ENCODE measurements at places on chromosomes 2 and 18. TPM values are rescaled to one million over a fixed set of nuclear protein-coding genes. Genes with fewer than 3 reads are reported as not detected.

Gene C2orf80
- total RNA-seq, result not detected

Gene RAD51AP2
- total RNA-seq, result not detected

Gene ALLC
- total RNA-seq, result not detected

Gene TSHZ1
- total RNA-seq, result 5.6 TPM

Gene IL1F10
- total RNA-seq, result not detected

DNA sequence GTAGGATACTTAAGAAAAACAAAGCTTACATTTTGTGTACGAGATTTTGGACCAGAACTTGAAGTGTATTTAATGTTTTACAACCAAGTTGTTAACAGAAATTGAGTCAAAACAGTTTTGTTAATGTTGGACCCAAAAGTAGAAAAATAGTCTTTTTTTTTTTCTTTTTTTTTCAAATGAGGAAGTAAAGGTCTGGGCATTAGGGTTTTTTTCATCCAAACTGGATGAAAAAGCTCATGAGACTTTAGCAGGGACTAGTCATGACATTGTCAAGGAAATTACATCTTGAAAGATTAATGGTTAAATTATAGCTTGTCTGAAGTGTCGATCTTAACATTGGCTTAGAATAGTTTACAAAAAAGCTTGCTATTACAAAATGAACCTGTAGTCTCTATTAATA lies 32.3 kb downstream of the CCNT2 start:
- DNase-seq, result no peak

DNA sequence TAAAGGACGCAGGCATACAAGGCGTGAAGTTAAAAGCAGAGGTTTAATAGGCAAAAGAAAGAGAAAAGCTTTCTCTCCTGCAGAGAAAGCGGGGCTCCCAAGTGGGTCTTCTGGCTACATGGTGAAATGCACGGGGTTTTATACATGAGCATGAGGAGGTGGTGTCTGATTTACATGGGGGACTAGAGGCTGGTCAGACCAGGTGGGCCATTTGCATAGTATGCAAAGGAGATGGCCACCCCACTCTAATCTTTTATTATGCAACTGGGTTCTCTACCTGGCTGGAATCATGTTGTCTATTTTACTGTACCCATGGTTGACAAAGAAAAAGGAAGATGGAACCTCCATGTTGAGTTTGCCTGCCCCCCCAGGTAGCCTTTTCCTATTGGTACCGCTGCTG lies 356.2 kb downstream of the KCNJ3 start:
- no peak for DNase-seq

DNA sequence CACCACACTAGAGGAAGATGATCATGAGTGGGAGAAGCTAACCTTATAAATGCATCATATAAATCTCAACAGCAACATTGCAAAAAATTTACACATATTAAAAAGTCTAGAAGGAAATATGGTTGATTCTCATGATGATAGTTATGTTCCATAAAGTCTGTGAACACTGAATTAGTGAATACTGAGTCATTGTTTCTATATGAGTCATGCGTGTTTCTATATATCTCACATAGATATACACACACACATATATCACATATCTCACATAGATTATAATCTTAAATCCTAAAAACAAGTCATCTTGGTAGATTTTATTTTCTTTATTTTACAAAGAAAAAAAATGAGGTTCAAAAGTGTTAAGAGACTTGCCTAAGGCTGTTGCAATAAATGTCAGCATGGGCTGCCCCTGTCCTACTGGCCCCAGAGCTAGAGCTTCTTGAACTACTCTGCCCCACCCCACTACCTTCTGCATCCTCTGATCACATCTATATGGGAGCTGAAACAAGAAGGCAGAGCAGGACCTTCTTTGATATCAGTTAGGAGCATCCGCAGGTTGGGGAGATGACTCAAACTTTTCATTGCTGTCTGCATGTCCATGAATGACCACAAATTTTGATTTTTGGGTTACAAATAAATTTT lies 81.8 kb upstream of the ADAM23 start:
- DNase-seq, result peak; percentile 82

DNA sequence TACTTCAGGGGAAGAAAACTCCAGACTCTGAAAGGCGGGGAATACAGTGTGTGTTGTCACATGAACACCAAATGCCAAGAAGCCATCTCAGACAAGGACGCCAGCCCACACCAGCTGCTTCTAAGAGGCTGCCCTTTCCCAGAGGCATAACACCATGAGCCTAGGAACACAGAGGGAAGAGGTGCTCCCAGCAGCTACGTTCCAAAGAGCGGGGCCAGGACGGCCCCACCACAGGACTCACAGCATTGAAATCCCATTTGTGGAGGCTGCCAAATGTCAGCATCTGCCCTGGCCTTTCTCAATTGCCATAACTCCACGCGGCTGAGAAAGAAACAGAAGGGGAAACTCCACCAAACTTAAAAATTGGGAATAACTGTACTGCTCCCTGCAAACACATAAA lies 20.1 kb upstream of the ID2 start:
- no peak for DNase-seq

- peak; percentile 54 for DNase-seq
Observed at GRCh38 chr18:24530630-24531111, 70.2 kb downstream of the HRH4 start.

GRCh38 chr2:156518138-156518537 lies 82.0 kb downstream of the GPD2 start:
- no peak for DNase-seq

- no peak for DNase-seq
Observed at GRCh38 chr2:114389021-114389420, 53.4 kb upstream of the DPP10 start.

DNA sequence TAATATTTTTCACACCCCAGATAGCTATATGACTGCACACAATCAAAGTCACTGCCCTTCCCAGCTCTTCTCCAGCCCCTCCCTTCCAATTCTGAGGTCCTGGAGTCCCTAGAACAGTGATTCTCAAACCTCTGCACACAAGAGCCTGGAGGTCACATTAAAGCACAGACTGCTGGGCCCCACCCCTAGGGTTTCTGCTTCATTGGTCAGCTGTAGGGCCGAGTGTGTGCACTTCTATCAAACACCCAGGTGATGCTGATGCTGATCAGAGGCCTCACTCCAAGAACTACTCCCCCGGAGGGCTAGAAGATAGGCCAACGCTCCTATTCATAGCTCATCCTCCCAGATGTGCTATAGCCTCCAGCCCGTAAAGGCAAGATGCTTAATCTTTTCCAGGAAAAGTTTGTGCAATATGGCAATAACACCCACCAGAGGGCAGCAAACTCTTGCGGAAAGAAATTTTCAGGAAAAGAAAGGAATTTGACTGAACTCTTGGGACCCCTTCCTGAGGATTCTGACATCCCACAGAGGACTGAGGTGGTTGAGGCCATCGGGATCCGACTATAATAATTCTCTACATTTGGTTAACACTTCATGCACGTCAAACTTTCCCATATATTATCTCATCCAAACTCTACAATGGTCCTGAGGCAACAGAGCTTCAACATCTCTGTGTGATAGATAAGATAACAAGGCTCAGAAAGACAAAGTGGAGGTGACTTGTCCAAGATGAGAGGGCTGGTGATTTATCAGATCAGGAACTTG lies 194.2 kb upstream of the PKDCC start:
- peak; percentile 82 for DNase-seq

GRCh38 chr2:196528486-196529223 lies 110.9 kb upstream of the CCDC150 start:
- DNase-seq, result no peak

DNA sequence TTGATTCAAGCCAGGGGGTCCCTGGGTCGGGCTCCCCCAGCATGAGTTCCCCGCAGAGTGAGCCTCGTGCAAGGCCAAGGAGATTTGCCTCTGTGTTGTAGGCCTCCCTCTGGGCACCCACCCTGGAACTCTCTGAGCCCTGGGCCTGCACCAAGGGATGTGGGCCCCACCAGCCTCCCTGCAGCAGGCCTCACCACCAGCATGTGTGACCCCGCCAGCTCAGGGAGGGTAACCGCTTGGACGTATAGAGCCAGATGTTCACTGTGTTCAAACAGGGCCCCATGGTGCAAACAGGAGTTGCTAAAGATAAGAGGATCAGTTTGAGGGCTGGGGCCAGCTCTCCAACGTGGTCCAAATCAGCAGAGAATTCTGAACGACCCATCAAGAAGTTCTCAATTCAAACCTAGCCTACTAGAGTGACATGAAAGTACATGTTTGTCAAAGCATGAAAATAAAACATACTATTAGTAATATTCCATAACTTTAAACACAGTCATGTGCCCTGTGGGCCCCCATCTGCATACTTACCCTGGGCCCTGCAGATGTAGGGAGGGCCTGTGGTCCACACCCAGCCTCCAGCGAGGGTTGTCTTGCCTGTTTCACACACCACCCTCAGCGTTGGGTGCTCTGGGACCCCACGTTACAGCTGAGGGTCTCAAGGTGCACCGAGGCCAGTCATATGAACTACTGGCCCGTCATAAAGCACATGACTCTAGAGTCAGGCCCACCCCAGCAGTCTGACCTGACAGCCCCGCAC lies 5.5 kb upstream of the TUBB6 start:
- DNase-seq, result no peak

- DNase-seq, result peak; percentile 52
Observed at GRCh38 chr2:84972207-84972783, 1.3 kb downstream of the KCMF1 start.

DNA sequence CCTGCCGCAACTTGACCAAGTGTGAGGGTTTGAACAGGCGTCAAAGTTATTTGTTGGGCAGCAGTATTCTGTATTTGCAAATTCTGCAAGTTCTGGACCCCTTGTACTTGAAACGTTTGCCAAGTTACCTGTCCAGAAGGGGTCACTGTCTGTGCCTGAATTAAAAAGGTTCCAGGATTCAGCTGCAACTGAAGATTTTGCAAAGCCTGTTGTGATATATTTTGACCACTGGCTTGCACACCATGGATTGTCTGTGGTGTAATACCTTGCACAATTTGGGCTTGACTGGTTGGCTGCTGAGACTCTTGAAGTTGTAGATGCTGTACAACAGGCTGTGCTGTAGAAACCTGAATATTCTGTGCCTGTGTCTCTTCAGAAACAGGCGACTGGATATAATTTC lies 10.2 kb downstream of the SP3 start:
- DNase-seq, result no peak

- peak; percentile 34 for DNase-seq
Observed at GRCh38 chr2:9110893-9111569, 95.6 kb upstream of the ASAP2 start.

DNA sequence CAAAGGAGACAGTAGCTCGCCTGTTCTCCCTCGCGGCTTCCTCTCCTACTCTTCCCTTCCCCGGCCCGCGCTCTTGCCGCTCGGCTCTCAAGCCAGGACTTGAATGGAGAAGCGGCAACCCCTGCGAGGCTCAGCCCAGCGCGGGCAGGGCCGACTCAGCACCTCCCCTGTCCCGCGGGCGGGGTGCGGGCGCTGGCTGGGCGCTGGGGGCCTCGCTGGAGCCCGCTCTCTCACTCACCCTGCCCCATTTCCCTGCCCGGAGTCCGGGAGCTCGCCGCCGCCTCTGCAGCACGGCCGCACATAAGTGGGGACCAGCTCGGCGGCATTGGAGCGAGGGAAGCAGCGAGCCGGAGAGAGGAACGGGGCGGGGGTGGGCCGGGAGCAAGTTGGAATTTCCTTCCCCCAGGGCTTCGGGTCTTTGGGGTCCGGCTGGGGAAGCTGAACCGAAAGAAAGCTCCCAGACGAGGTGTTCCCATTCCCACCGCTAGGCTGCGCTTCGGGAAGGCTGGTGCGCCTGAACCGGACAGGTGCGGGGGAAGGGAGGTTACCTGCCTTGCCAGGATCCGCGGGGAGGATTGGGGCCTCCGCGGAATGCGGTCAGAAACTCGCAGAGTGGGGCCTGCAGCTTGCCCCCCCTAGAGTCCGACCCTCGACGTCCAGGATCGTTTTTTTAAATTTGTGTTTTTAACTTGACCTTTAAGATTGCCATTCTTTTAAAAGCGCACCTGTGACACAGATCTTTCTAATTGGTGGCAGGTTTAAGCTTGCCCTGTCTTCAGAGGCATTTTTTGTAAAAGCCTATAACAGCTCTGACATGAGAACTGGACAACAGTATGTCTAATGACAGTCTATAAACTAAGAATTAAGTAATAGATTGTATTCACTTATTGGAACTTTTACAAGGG lies at the start of gene COBLL1:
Gene COBLL1 (minus strand): TSS at position 105 of the 905 bp plus-strand sequence. CDS start 627 bp downstream, outside the sequence.
- peak; percentile 85 for DNase-seq

- DNase-seq, result peak; percentile 43
Observed at GRCh38 chr2:11343650-11344341, 640 bp downstream of the ROCK2 start.

- no peak for DNase-seq
Observed at GRCh38 chr2:164257742-164258141, 363.5 kb downstream of the GRB14 start.

DNA sequence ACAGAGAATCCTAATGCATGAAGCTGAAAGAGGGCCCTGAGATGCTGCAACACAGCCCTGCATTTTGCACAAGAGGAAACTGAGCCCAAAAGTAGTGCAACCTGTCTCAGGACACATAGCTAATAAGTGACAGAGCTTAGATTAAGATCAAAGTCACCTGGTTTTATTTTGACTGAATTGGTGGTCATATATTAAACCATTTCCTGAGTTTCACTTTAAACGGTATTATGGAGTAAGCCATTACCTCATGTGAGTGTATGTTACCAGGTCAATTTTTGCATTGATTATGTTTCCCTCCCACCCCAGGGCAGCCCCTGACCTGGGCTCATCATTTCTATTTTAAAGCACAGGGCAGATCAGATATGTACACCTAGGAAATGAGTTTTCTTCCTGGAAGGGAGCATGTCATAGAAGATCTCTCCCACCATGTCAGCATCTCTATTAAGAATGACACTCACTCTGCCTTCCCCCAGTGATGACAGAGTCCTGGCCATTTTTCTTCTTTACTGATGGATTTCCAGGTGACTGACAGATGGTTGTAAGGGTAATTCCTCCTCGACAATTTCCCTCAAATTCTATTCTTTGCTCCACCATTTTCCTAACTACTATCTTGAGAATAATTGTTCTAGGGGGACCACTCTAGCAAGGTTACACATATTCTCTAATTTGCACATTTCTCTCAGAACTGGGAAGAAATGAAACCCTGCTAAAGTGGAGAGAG lies 441.3 kb upstream of the SLC14A2 start:
- DNase-seq, result no peak

GRCh38 chr2:60738679-60739078 lies 17.4 kb upstream of the PAPOLG start:
- no peak for DNase-seq

GRCh38 chr2:77397763-77398162 lies 124.4 kb downstream of the LRRTM4 start:
- DNase-seq, result peak; percentile 32

DNA sequence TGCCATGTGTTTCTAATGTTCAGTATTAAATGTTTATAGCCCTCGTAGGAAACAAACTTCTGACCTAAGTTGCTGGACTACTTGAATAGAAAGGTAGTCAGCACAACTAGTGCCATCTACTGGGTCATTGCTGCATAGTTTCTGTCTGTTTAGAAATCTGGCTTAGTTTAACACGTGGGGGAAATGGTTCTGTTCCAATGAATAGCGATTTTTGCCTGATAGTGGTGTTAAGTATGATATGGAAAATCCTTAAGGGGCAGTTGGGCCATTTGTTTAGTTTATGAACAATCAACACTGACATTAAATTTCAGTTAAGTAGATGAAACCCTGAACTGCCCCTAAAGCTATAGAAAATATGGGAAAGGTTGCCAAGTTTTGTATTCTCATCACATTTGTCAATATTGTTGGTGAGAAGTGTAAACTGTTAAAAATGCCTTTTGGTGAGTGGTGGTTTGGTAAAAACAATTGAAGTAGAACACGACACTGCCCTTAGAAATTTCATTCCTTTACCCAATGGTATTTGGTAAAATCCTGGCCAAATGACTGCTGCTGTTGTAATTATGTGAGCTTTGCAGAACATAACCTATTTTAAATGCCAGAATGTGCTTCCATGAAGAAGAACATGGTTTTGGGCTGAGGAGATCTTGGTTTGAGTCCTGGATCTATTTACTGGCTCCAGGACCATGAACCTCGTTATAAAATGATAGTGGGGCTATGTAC lies 13.2 kb downstream of the NABP1 start:
- DNase-seq, result peak; percentile 92

Data from PC-3 (cell line).